ENCODE measurements at places on chromosomes 13 and 19. TPM values are rescaled to one million over a fixed set of nuclear protein-coding genes. Genes with fewer than 3 reads are reported as not detected.

Gene ZNF345
- total RNA-seq: 3.1 TPM

Gene ARRDC5
- total RNA-seq: not detected

Gene KLK12
- total RNA-seq: not detected

Gene ERICH6B
- not detected for total RNA-seq

Gene LRRC63
- 0.42 TPM for total RNA-seq

Gene F7
- 0.55 TPM for total RNA-seq

Gene RNF225
- not detected for total RNA-seq

Gene IRS2
- 27.1 TPM for total RNA-seq

DNA sequence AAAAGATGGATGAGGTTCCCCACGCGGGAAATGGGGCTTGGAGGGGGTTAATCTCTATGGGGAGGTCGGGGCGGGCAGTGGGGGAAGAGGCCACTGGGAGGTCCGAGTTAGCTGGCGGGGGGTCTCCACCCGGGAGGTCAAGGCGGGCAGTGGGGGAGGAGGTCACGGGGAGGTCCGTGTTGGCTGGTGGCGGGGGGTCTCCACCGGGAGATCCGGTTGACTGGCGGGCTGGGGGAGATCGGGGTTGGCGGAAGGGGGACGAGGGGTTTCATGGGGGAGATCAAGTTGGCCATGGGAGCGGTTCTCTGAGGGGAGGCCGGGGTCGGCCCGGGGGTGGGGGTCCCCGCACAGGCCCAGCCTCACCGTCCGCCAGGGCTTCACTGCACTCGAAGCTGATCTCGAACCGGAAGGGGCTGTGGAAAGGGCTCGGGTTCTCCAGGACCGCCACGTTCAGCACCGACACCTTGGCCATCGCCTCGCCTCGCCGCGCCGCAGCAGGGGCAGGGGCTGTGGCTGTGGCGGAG is 342 bp downstream of the ASF1B start:
- no peak for DNase-seq

GRCh38 chr19:55673889-55674288 is 1.1 kb upstream of the EPN1 start:
- DNase-seq: no peak

DNA sequence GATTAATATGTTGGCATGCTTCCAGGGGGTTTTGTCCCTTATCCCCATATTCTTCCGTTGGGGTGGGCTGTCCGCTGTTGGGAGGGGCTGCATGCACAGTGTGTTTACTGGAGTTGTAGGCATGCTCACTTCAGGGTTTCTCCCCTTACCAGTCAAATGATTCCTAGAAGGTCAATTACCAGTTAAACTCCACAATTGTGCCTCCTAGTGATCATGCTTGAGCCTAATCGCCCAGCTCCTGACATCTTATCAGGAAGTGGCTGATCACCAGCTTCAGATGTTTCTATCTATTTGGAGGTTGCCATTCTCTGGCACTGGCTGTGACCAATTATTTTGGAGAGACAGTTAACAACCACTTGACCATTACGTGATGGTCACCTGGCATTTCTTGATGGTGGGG is 1090.0 kb downstream of the SLITRK5 start:
- no peak for DNase-seq

DNA sequence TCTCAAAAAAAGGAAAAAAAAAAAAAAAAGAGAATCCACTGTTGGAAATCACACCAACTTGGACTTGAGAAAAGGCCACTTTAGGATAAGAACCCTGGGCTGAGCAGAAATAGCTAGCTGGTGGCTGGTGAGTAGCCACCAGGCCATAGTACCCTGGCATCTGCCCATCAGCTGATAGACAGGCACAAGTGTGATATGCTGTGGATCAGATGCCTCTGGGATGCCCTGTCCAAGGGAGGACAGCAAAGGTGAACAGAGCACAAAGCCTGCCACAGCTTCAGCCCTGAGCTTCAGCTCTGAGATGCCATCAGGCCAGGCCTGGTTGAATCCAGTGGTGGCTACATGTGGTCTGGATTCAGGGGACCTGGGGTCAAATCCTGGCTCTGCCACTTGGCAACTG is 8.7 kb downstream of the SIRT2 start:
- no peak for DNase-seq

GRCh38 chr13:20431080-20431479 is 94.6 kb downstream of the CRYL1 start:
- DNase-seq: no peak

- no peak for DNase-seq
Measured at GRCh38 chr19:37593996-37594303, 642 bp downstream of the ZNF571 start.

DNA sequence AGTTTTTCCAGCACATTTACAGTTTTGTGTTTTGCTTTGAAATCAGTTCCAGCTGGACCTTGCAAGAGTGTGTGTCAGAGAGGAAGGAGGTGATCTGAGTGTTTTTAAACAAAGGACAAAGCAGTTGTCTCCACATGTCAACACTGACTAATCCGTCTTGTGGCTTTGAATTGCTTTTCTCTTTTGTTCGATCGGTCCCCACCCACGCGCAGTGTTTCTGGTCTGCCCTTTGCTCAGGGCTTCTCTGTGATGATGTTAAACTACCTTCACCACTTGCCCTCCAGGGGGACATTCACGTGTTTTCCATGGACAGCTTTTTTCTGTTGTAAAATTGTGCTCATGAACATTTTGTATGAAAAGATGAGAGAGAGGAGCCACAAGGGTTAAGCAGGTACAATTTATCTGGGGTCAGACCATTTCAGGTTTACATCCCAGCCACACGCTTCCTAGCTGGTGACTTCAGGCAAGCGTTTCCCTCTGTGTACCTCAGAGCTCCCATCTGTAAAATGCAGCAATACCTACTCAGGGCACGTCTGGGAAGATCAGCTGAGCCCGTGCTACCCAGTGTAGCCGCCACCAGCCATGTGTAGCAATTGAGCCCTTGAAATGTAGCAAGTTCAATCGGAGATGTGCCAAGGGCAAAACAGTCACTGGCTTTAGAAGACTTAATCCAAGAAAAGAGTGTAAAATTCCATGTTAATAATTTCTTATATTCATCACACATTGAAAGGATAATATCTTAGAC is 13.5 kb upstream of the PLA2G4C start:
- peak; percentile 60 for DNase-seq

- no peak for DNase-seq
Measured at GRCh38 chr19:38833092-38833425, 1.5 kb upstream of the ECH1 start.

- DNase-seq: no peak
Measured at GRCh38 chr19:4098493-4098892, 25.4 kb downstream of the MAP2K2 start.

GRCh38 chr19:1249990-1250436 is 1.6 kb downstream of the MIDN start:
- no peak for DNase-seq

DNA sequence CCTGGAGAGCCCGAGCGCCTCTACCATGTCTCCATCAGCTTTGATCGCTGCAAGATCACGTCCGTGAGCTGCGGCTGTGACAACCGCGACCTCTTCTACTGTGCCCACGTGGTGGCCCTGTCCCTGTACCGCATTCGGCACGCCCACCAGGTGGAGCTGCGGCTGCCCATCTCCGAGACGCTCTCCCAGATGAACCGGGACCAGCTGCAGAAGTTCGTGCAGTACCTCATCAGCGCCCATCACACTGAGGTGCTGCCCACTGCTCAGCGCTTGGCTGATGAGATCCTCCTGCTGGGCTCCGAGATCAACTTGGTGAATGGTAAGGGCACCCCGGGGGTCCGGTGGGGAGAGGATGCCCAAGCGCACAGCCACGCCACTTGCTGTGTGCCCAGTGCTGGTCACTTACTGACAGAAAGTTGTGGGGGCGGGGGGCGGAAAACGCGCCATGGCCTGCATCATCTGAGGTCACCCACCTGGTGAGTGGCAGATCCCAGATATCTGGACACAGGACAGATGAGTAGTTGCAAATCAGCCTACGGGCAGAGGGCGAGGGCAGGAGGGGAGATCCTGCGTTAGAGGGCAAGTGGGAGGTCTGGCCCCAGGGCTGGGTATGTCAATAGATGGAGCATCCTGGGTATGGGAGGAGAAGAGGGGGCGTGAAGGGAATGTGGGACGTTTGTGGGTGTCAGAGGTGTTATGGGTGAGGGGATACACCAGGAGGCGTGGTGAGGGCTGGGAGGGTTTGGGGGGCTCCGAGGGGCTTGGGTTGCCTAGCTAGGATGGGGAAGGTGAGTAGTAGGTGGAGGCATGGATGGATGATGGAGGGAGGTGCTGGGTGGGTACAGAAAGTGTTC is 9.8 kb downstream of the ZSWIM4 start:
- no peak for DNase-seq

GRCh38 chr19:12763100-12763499 is 11.5 kb downstream of the BEST2 start:
- DNase-seq: no peak

DNA sequence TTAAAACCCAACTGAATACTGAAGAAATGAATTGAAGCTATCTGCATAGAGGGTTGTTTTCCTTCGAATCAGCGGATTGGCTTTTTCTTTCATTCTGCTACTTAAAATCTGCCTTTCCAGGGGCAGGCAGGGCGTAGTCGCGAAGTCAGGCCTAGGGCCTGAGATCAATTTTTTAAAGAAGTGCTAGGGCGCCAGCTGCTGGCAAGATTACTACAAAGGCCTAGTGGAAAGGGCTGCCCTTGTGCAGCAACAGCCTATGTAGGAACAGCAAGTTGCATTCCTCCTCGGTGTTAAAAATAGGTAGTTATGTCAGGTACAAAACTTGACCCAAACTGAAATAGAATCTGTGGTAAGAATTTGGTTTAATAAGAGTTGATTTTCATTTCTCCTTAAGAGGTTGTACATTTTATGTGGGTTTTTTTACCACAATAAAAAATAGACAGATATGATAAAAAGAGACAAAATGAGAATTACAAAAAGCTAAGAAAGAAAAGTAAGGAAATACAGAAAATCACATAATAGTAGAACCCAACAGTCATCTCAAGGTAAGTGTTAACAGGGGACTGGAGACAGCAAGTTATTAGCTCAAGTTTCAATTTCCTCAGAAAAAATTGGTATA is 9.5 kb upstream of the URAD start:
- DNase-seq: no peak

DNA sequence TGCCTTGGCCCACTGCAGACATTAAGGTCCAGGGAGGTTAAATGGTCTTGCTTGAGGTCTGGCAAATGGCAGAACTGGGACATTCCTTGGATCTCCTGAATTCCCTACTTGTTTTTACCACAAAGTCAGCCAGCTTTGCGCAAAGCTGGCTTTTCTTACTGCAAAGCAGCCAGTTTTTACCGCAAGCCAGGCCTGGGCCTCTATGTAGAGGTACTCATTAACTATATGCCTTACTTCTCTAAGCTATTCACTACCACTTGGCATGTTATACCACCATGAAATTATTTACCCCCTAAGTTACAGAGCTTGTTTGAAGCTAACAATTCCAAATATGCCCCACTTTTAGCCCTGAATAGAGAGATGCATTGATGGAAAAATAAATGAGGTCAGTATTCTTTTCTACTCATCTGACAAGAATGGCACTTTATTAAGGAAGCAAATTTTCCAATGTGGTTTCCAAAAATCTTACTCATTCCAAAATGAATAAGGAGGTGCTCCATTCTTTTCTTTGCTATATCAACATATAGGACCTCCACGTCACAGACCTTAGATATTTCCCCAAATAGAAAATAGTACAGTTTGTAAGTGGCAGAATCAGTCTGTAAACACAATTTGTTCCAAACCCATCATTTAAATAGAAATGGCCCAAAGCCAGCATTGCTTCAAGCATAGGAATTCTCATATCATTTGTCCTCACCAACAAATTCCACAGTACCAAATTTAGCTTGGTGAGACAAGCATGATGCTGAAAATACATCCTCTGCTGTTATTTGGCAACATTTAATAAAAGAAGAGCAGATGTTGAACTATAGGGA is 143.9 kb upstream of the TSC22D1 start:
- peak; percentile 93 for DNase-seq

DNA sequence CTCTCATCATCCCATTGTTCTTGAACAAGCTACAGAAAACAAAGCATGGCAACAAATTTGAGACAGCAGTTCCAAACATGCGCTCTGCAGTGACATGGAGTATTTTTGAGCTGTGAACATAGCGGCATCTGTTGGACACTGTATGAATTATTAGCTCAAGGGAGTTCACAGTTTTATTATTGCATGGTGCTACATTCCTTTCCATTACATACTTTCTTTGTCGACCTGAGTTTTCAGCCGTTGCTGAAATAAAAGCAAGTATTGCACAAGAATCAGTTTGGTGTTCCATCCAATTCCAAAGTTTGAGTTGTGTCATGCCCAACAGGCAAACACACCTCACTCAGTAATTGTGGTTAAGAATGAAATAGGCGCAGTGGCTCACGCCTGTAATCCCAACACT is 30.1 kb upstream of the METTL21C start:
- no peak for DNase-seq

DNA sequence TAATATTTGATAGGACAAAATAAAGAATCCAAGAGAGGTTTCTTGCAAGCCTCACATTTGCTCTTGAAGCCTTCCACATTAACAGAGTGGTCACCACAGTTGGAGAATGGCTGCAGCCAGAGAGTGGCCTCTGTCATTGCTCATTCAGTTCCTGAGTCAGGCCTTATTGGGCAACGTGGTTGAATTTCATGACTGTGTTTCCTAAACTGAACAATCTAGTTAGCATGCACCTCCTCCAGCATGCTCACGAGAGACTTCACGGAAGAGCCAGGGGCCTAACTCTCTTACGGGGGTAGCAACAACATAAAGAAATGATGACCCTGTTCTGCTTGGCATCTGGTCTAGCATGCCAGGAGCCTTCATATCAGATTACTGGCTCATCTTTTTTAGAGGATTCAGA is 9.6 kb upstream of the UBL3 start:
- DNase-seq: no peak

DNA sequence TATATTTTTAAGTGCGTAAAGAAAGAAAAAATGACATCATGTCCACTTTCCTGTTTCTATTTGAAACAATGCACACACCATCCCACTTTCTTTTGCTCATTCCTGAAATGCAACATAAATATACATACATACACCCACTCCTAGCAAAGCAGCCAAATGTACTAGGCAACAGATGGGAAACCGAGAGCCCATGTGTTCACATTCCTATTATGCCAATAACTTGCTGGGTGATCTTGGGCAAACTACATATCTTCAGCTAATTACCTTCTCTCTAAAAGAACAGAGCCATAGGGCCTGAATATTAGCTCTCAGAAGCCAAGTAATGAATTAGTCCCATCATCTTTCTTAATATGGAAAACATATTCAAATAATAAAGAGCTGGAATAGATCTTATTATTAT is 610.6 kb upstream of the ATXN8OS start:
- DNase-seq: no peak

GRCh38 chr13:102970542-102970941 is 95.7 kb downstream of the SLC10A2 start:
- no peak for DNase-seq

- peak; percentile 69 for DNase-seq
Measured at GRCh38 chr13:80276371-80277289, 64.3 kb downstream of the SPRY2 start.

Data from kidney epithelial cell (primary cell).